Right lung (tissue), 10 donors: ENCODE measurements at places on chromosomes 4 and X. TPM values are rescaled to one million over a fixed set of nuclear protein-coding genes. Genes with fewer than 3 reads are reported as not detected.
A peak's percentile ranks its signal among the peaks of the same experiment; 100 is the strongest.

Gene AFM
- not detected for polyA plus RNA-seq

Gene KCND1
- 4.0 TPM for polyA plus RNA-seq

Gene PPP2R2C
- polyA plus RNA-seq, result 0.28 TPM

Gene PASD1
- polyA plus RNA-seq, result 0.09 TPM

Gene SRPX2
- 30.1 TPM for polyA plus RNA-seq

Gene RAB40AL
- 0.41 TPM for polyA plus RNA-seq

Gene NALF2
- 0.21 TPM for polyA plus RNA-seq

Gene NXF2
- not detected for polyA plus RNA-seq

Gene MAGEB2
- not detected for polyA plus RNA-seq

Gene OTC
- polyA plus RNA-seq, result 0.29 TPM

Gene STAP1
- polyA plus RNA-seq, result 0.23 TPM

Gene TSPAN7
- 57.7 TPM for polyA plus RNA-seq

GRCh38 chr4:54101190-54102041 is 1.5 kb downstream of the GSX2 start:
- no peak for DNase-seq

- DNase-seq, result no peak
Measured at GRCh38 chrX:24928114-24928513, 87.7 kb downstream of the ARX start.

GRCh38 chrX:21559417-21559816 is 98.7 kb downstream of the KLHL34 start:
- no peak for DNase-seq

DNA sequence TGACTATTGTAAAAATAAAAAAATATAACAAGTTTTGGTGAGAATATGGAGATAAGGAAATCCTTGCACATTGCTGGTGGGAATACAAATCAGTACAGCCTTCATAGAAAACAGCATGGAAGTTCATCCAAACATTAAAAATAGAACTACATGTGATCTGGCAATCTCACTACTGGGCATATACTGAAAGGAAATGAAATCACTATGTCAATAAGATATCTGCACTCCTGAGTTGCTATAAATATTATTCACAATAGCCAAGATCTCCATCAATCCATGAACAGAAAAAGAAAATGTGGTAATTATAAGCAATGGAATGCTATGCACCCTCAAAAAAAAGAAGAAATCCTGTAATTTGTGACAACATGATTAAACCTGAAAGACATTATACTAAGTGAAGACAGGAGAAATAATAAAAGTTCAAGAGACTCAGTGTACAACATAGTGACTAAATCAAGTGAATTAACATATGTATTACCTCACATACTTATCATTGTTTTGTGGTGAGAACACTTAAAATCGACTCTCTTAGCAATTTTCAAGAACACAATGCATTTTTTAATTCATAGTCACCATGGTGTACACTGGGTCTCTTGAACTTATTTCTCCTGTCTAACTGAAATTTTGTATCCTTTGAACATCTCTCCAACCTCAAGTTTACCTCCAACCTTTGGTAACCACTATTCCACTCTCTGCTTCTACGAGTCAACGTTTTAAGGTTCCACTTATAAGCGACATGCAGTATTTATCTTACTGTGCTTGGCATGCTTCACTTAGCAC is 1703.7 kb upstream of the AGA start:
- no peak for DNase-seq

- no peak for DNase-seq
Measured at GRCh38 chr4:38804654-38805295, at the start of gene TLR1. TLR1 (minus strand) TSS chr4:38804791; CDS start chr4:38798831, 5,960 bp downstream.

GRCh38 chr4:148998719-148999118 is 556.5 kb upstream of the NR3C2 start:
- DNase-seq, result no peak

- no peak for DNase-seq
Measured at GRCh38 chr4:138398322-138398721, 156.2 kb upstream of the SLC7A11 start.

GRCh38 chrX:23631136-23631535 is 36.2 kb upstream of the PRDX4 start:
- DNase-seq, result no peak

DNA sequence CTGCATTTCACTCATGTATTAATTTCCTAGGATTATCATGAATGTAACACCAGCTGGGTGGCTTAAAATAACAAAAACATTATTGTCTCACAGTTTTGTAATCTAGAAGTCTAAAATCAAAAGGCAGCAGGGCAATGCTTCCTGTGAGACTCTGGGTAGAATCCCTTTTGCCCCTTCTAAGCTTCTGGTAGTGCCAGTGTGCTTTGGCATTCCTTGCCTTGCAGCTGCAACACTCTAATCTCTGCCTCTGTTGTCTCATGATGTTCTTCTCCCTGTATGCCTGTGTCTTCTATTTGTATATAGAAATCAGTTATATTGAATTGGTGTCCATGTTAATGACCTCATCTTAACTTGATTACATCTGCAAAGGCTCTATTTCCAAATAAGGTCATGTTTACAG is 1117.3 kb downstream of the PCDH18 start:
- no peak for DNase-seq

- no peak for DNase-seq
Measured at GRCh38 chr4:39394706-39395105, 12.0 kb upstream of the KLB start.

GRCh38 chr4:169102026-169102425 is 92.0 kb upstream of the CBR4 start:
- no peak for DNase-seq

DNA sequence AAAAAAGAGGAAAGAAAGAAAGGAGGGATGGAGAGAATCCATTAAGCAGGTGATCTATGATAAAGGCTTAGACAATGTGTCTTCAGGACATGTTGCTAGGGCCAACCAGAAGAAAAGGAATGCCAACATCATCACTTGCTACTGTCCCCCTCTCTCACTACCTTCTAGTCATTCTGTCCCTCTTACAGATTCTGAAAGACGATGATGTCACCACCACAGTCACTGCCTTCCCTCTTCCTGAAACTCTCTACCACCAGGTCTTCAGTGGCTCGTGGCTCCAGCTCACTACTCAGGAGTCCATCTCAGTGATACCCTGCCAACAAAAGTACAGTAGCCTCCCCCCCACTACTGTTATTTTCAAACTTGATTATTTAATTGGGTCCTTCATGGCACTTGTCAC is 64.0 kb downstream of the KCNIP4 start:
- DNase-seq, result no peak

DNA sequence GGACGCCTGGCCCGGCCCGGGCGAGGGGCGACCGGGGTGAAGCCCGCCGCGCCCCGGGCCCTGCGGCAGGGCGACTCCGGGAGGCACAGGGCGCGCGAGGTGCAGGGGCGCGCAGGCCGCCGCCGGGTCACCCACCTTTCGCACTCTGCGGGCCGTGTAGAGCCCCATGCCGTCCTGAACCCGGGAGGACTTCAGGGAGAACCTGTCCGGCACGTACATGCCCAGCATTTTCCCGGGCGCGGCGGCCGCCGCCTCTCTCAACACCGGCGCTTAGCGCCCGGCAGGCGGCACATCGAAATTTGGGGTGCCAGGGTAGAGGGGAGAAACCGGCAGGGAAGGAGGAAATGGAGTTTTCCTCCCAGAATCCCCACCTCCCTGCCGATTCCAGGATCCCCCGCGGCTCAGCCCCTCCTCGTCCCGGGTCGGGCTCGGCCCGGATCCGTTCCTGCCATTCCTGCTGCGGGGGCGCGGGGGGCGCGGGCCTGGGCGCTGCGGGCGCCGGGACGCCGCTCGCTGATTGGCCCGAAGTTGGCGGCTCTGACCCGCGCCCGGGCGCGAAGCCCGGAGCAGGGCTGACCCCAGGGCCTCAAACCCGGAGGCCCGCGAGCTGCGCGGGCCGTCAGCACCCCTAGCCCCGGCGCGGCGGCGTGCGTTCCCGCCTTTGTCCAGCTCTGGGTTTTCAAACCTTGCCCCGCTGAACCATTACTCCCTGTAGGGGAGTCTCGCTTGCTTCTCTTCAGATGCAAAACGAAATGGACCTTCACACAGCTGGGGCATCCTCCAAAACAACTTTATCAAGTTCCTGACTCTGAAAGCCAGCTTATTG is at the start of gene PRDM5:
Gene PRDM5, minus strand, starts transcription at position 346 of the 826 bp plus-strand sequence. Its CDS starts 118 bp downstream, at position 228.
- peak; percentile 77 for DNase-seq

DNA sequence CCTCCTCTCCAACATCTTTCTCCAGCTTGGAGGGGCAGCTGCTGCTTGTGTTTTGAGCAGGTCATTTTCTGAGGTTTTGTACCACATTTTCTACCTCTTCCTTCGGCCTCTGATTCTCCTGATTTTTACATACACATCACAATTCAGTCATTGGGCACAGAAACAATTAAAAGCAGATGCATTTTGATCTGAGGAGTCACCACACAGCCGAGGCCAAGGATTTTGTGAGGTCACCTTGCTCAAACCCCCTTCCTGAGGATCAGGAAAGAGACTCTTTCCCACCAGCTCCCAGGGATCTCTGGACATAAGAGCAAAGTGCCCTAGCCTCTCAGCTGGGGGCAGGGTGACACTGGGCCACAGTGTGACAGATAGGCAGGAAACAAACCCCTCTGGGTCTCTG is 5.4 kb upstream of the FATE1 start:
- DNase-seq, result no peak

DNA sequence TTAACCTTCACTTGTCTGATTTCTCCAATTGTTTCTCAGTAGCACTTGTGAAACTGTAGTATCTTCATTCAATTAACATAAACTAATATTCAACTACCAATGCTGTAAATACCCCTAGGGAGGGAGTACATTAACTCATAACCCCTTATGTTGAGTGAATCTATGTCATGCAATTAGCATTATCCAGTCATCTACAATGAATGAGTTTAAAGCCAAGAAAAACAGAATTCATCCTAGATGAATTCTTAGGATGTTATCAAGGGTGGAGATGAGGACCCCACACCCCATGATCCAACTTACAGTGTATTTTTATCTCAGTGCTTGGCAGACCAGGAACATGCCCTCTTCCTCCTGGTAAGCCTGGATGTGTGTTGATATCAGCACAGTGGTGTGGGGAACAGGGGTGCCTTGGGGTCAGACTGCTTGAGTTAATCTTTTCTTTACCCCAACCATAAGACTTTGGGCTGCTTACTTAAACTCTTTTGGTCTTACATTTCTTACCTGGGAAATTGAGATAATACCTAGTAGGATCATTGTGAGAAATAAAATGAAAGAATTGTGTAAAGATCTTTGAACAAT is 62.1 kb upstream of the SCOC start:
- DNase-seq, result no peak

- no peak for DNase-seq
Measured at GRCh38 chr4:145352438-145353145, 129.1 kb upstream of the SMAD1 start.

- DNase-seq, result no peak
Measured at GRCh38 chr4:87087015-87087414, 133.4 kb downstream of the KLHL8 start.

DNA sequence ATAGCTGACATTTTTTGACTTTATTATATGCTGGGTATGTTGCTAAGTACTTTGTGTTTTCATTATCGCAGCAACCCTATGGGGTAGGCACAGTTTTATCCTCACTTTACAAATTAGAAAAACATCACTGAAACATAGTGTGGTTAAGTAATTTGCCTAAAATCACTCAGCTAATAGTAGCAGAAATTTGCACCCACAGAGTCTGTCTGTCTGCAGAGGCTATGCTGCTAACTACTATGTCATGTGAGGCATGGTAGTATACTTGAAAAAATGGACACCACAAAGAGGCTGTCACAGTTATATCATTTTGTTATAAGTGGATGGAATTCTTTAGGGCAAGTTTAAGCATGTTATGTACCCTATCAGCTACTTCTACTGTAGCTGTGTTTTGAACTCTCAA is 69.0 kb downstream of the STAG2 start:
- no peak for DNase-seq

DNA sequence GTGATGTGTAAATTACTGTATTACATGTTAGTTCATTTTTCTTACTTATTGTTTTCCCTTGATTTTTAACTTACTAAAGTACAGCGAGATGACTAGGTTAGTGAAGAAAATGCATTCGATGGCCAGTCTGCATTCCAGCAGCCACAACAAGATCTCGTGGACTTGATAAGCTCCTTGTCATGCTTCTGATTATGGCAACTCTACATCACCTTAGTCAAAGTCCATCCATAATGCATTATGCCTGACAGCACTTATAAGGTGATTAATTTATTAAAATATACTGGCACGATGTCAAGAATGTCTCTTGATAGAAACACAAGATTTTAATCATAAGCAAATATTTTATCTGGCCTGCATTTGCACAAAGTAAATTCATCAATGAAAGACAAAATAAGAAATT is 109.9 kb upstream of the NAP1L5 start:
- no peak for DNase-seq

DNA sequence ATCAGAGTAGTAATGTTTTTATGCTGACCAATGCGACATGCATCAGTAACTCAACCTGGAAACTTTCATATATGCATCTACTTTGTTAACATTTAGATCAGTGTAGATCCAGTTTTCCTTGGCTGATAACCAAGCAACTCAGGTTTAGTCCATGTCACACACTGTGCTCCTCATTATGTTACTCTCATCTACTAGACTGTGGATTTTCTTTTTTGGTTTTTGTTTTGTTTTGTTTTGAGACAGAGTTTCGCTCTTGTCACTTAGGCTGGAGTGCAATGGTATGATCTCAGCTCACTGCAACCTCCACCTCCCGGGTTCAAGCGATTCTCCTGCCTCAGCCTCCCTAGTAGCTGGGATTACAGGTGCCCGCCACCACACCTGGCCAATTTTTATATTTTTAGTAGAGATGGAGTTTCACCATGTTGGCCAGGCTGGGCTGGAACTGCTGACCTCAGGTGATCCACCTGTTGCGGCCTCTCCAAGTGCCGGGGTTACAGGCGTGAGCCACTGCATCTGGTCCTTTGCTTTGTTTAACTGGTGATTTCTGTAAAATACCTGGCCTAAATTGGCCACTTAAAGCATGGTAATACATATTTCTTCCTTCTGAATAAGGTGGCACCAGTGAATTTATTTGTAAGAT is 48.6 kb downstream of the SMARCAD1 start:
- DNase-seq, result no peak

DNA sequence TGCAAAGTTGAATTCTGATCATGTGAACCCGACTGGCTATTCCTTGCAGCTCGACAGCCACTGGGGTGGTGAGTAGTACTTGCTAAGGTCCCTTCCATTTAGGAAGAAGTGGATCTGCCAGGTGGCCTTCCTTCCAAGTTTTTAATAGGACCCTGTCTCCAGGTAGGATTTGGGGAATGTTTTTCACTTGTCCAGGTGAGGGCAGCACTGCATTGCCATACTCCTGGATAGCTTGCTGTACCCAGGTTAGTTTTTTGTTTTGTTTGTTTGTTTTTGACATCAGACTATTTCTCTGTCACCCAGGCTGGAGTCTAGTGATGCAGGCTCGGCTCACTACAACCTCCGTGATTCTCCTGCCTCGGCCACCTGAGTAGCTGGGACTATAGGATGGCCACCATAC is 29.8 kb downstream of the SAGE1 start:
- DNase-seq, result no peak

- peak; percentile 2 for DNase-seq
Measured at GRCh38 chrX:80578517-80579105, 158.4 kb downstream of the TENT5D start.

- DNase-seq, result no peak
Measured at GRCh38 chr4:76055016-76055415, 19.1 kb upstream of the CXCL11 start.

DNA sequence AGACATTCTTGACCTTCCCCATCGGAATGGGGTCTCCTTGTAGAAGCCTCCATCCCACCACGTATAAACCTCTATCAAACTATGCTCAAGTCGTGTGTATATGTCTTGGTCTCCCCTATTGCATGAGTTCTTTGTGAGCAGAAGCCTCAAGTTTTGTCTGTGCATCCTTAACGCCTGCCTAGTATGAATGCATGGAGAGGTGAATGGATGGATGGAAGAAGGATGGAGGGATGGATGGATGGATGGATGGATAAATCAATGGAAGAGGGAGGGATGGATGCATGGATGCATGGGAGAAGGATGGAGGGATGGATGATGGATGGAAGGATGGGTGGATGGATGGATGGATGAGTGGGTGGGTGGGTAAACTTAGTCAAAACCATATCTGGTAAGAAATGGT is 17.0 kb upstream of the CCKAR start:
- DNase-seq, result no peak
